ENCODE measurements at places on chromosomes 5 and 9.
A peak's percentile ranks its signal among the peaks of the same experiment; 100 is the strongest.

GRCh38 chr5:149681252-149681651, 48.9 kb upstream of the PPARGC1B start:
- no peak for DNase-seq

GRCh38 chr5:84063041-84063440, 321.6 kb downstream of the EDIL3 start:
- no peak for DNase-seq

GRCh38 chr5:103569313-103570060, 6.9 kb upstream of the NUDT12 start:
- peak; percentile 48 for DNase-seq

GRCh38 chr5:144142824-144143162, 27.7 kb downstream of the YIPF5 start:
- DNase-seq, result no peak
